ENCODE measurements at places on chromosomes 3 and 15.

DNA sequence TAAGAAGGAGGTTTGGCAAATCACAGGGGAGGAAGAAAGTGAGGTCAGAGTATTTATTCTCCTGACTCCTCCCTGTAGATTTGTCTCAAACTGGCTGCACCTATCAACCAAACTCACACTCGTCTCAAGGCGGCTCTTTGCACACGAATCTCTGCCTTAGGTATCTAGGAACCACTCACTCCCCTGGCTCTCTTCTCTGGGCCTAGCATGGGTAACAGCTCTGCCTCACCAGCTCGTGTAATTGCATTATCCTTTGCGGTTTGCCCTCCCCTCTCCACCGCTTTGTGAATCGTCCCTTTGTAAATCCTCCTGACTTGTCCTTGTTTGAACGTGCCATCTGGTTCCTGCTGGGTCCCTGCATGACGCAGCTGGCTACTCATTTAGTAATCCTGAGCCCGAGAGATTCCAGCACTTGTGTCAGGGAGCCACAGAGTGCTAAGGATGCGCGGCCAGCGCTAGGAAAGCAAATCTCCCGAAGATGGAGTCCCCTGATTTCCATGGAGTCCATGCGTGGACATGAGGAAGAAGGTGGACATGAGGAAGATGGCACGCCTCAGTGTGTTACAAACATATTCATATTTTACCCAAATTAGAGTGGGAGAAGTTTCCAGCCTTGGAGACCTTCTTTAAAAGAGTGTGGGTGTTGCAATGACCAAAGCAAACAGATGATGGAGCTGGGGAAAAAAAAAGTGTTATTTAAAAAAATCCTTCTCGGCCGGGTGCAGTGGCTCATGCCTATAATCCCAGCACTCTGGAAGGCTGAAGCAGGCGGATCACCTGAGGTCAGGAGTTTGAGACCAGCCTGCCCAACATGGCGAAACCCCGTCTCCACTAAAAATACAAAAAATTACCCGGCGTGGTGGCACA, 26.7 kb downstream of the NRROS start:
- DNase-seq, result no peak

DNA sequence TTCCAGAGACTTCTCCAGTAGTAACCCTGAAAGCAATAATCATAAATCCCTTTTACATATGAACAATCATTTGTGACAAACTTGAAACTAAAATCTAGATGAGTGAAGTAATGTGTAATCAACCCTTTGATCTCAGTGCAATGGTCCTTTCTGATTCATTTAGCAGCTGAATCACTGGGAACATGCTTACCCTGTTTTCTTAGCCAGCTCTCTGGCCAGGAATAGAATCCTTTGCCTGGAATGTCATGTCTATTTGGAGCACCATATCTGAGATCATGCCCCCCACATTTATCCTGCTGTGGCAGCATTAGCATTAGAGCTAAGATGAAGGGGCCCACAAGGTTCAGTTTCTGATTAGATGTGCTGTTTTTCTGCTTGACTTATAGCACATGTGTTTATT, 309.8 kb downstream of the OXSM start:
- DNase-seq, result no peak

DNA sequence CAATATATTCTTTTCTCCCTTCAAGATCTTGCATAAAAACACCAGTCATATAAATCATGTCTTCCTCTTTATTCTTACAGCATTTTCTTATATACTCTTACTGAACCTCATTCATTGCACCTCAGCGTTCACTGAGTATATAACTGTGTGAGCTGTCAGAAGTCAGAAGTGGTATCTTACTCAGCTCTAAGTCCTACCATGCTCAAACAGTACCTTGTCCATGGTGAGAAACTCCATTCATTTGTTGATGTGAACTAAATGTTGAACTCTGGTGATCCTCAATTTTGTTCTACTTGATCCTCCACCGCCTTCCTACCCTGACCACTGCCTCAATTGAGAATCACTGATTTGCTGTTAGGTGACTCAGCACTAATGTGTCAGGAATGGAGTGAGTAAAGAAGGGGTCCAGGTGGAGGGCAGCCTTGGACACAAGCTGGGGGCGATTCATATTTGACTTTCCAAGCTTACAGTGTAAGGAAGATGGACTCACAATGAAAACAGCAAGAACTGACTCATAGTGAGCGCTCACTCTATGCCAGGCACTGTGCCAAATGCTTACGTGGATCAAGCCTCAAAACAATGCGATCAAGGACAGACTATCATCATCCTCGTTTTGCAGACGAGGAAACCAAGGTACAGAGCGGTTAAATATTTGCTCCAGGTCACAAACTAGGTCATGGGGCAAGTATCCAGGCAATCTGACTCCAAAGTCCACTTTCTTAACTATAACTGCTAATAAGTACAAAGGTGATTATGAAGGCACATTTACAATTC, 13.5 kb upstream of the ZFYVE19 start:
- DNase-seq, result no peak

GRCh38 chr15:23634181-23634580, 13.5 kb downstream of the MAGEL2 start:
- no peak for DNase-seq

DNA sequence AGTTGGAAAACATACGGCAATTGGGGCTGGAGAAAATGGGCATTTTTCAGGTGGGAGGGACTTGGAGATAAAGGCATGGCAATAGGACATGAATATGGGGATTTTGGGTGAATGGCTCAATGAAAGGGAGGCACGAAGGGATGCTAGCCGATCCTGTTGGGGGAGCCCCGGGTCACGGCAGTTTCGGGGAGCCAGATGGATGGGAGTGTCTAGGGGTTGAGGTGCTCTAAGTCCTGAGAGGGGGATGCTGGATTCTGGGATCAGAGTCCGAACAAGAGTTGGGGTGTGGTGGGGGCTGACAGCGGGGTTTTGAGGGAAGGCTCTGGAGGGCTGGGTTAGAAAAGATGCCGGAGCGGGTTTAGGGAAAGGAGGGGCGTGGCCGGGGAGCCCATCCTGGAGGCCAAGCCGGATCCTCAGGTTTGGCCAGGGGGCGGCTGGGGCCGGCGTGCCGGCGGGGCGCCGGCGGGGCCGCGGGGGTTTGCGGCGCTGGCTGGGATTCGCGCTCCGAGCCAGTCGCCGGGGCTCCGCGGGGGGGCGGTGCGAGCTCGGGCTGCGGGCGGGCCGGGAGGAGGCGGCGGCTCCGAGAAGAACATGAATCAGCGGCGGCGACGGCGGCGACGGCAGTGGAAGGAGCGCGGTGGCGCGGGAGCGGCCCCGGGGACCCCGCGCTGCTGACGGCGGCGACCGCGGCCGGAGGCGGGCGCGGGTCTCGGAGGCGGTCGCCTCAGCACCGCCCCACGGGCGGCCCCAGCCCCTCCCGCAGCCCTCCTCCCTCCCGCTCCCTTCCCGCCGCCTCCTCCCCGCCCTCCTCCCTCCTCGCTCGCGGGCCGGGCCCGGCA, at the start of gene TYRO3:
Gene TYRO3 (plus strand): TSS at position 813 of the 839 bp plus-strand sequence. CDS start 46 bp downstream, outside the sequence.
- peak; percentile 68 for DNase-seq

DNA sequence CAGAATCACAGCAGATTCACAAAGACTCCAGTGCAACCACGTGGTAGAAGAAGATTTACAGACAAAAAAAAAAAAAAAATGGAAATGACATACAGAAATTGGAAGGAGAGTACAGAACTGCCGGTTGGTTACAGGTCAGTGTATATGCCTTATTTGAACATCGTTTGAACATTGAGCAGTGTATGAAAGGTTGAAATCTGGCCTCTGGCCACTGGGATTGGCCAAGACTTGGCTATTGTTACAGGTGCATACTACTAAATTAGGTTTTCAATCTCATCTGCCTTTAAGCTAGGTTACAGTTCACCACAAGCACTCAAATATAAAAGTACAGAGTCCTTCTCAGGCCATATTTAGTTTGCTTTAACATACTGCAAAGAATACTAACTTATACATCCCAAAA, 59.8 kb downstream of the THBS1 start:
- DNase-seq, result no peak

DNA sequence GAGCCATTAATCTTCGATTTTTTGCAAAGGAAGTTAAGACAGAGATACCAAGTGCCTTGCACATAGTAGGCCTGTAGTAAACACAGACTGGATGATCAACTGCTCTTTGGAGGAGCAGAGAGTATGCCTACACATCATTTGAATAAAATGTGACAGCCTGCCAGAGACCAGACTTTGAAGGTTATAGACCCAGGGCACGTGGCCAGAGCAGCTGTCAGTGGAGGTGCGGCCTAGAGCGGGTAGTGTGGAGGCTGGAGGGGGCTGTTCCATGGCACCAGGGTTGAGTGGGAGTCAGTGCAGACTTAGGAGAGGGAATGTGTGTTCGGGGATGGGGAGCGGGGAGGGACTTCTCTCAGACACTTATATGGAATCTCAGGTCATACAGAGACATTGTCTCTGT, 80.8 kb downstream of the SMAD3 start:
- DNase-seq, result no peak

GRCh38 chr3:124217542-124217941, 225.6 kb upstream of the ROPN1 start:
- peak; percentile 54 for DNase-seq

- DNase-seq, result no peak
These were observed 2.3 kb upstream of the OR5K3 start for GRCh38 chr3:98388147-98388546.

GRCh38 chr3:119542168-119542767, 17.1 kb downstream of the CD80 start:
- DNase-seq, result no peak

- no peak for DNase-seq
These were observed 50.0 kb upstream of the NMD3 start for GRCh38 chr3:161171113-161171512.

- no peak for DNase-seq
These were observed 6.1 kb upstream of the NR2E3 start for GRCh38 chr15:71804226-71804625.
